Fibroblast of pulmonary artery (primary cell): ENCODE measurements at places on chromosomes 3 and 15.

DNA sequence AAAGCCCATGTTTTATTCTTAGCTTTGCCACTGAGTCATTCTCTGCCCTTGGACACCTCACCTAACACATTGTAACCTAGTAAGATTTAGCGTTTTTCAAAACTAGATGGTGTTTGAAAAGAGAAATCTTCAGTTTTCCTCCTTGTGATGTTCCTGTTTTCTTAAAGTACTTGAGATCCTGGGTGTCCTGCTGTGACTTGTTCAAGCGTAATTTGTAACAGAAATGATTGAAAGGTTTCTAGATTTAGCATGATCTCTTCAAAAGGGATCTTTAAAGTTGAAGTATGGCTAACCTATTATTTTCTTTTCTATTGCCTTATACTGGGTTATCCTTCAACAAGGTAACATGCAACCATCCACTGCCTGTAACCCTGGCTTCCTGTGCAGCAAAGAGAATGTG lies 32.6 kb upstream of the SPATA16 start:
- no peak for DNase-seq

GRCh38 chr15:20645956-20646355 lies 104.4 kb upstream of the GOLGA6L6 start:
- DNase-seq: no peak

- no peak for DNase-seq
Observed at GRCh38 chr3:172151651-172152649, 112.6 kb downstream of the FNDC3B start.

GRCh38 chr15:36622197-36622795 lies 42.9 kb downstream of the CDIN1 start:
- no peak for DNase-seq

DNA sequence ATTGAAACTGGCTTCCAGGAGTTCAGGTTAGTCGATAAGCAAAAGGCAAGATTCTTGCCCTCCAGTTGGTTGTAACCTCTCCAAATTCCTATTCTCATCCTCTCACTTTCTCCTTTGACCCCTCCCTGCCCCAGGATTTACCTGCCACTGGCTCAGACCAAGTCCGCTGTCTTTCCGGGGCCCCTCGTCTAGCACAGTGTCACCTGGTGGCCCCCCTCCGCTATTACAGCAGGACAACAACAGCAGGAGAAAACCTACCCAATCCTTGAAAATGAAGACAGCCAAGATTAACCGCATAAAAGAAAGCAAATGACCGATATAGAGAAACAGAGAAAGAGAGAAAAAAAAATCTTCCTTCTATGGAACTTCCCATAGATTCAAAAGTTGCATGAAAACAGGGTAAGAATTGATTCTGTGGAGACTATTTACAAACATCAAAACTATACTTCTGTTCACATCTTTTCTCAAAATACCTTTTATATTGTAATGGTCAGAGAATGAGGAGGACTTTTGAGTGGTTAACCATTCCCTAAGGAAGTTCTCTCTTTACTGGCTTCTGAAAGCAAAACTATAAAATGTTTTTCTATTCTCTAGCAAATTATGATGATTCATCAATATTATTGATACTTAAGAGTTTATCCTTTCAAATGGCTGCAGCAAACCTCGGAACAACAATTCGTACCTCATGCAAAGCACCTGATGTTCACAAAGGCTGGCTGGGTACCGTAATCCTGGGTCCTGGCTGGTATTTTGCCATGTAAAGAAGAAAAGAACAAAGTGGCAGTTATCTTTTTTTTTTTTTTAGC lies 10.0 kb upstream of the ST8SIA2 start:
- peak; percentile 13 for DNase-seq

DNA sequence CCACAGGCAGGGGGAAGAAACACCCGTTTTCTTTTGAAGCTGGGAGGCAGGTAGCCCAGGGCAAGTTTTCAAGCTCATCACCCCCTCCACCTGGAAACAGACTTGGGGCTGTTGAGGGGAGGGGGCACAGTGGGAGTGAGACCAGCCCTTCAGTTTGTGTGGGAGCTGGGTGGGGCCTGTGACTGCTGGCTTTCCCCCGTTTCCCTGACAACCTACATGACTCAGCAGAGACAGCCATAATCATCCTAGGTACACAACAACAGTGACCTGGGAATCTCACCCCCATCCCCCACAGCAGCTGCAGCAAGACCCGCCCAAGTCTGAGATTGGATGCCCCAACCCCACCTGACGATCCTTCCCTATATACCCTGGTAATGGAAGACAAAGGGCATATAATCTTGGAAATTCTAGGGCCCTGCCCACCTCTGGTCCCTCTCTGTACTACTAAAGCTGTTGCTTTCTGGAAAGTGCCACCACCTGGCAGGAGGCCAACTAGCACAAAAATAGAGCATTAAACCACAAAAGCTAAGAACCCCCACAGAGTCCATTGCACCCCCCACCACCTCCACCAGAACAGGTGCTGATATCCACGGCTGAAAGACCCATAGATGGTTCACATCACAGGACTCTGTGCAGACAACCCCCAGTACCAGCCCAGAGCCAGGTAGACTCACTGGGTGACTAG lies 422.2 kb upstream of the SGO1 start:
- DNase-seq: no peak

- DNase-seq: no peak
Observed at GRCh38 chr15:94231723-94232468, 535 bp downstream of the MCTP2 start.

DNA sequence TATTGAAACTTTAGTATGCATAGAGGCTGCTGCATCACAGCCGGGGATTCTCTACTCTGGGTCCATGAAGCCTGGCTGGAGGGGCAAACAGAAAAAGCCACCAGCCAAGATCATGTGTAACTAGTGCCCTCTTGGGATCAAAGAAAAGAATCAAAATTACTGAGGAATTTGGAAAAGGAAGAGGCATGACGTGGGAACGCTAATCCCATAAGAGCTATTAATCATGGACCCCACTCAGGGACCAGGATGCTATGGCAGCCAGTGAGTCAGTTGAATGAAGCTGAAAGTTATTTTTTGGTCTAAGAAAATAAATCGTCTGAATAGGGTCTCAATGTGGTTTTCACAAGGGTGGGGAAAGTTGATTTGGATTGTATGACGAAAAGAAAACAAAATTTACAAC lies 1165.1 kb downstream of the ROBO2 start:
- DNase-seq: peak; percentile 67

GRCh38 chr15:69156736-69157381 lies 3.6 kb upstream of the GLCE start:
- DNase-seq: no peak

GRCh38 chr3:160981217-160981938 lies 123.8 kb downstream of the B3GALNT1 start:
- DNase-seq: peak; percentile 51

GRCh38 chr15:48096813-48097212 lies 24.0 kb upstream of the SLC24A5 start:
- peak; percentile 47 for DNase-seq

- no peak for DNase-seq
Observed at GRCh38 chr3:48215019-48215418, 8.3 kb upstream of the CAMP start.

GRCh38 chr3:148070041-148070440 lies 627.7 kb upstream of the AGTR1 start:
- no peak for DNase-seq

DNA sequence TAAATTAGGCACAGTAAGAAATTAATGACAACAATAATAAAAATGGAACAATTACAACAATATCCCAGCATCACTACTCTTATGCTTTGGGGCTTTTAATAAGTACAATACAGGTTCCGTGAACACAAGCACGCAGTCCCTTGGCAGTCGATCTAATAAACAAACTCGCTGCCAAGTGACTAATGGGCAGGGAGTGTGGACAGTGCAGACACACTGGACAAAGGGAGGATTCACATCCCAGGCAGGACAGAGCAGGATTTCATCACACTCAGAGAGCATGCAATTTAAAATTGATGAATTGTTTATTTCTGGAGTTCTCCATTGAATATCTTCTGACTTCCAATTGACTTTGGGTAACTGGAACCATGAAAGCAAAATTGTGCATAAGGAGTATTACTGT lies 524.1 kb upstream of the CFAP20DC start:
- DNase-seq: peak; percentile 85

DNA sequence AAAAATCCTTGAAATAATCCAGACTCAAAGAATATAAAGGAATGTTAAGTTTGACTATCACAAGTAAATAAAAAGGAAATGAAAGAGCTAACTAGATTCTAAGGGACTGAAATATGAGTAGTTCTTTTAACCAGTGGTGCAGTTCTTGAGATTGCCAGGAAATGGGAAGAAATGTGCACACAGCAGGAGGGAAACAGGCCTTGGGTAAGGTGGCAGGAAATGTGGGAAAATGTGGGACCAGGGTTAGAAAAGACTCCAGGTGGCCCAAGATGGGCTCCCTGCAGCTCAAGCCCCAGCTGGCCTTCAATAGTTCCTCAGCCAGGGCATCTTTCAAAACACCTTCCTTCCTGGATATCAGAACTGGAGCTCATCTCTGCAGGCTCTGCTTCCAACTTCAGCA lies 181.3 kb downstream of the ISL2 start:
- DNase-seq: no peak

GRCh38 chr3:52800079-52800478 lies 5.5 kb downstream of the ITIH3 start:
- DNase-seq: peak; percentile 48

GRCh38 chr15:75721480-75721922 lies 8.9 kb upstream of the CSPG4 start:
- no peak for DNase-seq

DNA sequence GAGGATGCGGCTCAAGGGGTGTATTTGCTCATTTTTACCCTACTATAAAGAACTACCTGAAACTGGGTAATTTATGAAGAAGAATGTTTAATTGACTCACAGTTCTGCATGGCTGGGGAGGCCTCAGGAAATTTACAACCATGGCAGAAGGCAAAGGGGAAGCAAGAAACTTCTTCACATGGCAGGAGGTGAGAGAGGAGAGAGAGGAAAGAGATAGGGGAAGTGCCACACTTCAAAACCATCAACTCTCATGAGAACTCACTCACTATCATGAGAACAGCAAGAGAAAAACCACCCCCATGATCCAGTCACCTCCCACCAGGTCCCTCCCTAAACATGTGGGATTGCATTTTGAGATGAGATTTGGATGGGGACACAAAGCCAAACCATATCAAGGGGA lies 192.7 kb downstream of the DIPK2A start:
- no peak for DNase-seq

DNA sequence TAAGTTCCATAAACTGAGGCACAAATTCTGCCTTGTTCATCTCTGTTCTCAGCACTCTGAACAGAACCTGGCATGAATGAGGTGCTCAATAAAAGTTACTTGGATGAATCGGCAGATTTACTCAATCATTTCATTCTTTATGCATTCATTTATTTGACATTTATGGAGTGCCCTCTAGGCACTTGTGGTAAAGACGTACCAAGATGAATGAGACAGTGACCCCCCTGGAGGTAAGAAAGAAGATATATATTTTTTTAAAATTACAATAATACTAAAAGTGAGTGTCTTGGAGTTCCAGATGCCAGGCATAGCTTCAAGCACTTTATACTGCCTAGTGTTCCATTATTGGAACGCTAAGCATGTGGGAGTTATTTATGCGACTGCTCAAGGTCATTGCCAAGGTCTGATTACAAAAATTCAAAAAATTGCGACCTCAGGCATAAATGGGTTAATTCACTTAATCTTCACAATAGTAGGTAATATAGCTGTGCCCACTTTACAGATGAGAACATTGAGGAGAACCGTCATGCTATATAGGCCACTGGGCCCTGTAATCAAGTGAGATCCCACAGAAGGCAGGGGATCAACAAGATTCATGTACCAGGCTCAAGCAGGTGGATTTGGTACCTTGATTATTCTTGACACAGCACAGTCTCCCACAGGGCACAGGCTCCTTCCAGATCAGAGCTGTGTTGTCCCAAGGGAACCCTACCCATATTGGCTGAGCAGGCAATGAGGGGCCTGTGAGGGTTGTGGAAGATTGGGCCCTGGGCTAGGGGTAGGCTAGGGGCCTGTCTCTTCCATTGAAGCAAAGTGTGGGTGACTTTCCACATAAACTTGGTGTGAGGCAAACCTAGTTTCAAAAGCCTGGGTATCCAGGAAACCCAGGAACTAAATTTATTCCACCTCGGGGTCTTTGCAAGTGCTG lies 10.7 kb downstream of the XIRP1 start:
- DNase-seq: no peak

DNA sequence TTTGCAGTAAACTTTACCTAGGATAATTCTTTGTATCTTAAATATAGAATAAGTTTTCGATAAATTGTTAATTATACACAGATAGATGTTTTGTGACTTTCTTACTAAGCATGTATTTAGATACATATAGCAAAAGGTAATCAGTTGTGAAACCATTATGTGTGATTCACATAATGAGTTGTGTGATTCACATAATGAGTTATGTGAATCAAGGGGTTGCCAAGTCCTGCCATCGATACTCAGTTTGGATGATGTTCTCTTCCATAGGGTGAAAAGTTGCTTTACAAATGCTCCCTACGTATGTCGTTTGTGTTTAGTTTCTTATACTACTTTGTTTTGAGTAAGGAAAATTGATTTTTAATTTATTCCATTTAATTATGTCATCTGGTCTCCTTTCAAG lies 682.1 kb downstream of the MECOM start:
- DNase-seq: no peak

DNA sequence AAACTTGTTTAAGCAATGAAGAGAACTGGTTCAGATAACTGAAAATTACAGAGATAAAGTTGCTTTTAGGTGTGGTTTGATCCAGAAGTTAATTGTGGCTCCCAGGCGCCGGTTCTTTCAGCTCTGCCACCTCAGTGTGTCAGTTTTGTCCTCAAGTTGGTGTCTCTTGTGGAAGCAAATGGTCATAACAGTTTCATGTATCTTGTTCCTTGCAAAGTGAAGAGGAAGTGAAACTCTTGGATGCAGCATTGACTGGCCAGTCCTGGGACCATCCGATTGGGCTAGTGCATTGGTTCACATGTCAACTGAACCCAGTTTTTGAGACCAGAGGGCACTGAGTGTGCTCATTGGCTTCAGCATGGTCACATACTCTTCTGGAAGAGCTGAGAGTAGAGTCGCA lies 181.4 kb upstream of the GRM7 start:
- DNase-seq: no peak

DNA sequence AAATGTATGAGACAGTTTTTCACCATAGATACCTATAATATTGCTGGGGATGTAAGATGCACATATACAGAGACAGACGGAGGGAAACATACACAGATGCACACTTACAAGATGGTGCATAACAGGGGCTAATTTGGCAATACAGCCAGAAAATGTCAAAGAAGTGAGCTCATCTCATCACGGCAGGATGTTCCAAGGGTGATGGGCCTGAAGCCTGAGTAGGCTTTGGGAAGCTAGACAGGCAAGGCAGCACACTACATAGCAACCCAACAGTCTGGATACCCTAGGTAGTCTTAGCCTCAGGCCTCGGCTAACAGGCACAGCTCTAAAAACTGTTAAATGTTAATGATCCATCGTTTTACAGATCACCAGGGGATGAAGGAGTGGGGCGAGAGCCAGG lies 148.5 kb downstream of the OSBPL10 start:
- no peak for DNase-seq

GRCh38 chr3:38085943-38086324 lies 46.9 kb downstream of the DLEC1 start:
- DNase-seq: no peak

- DNase-seq: no peak
Observed at GRCh38 chr3:194707147-194707540, 21.5 kb downstream of the FAM43A start.
